ENCODE measurements at places on chromosomes 4 and X. TPM values are rescaled to one million over a fixed set of nuclear protein-coding genes. Genes with fewer than 3 reads are reported as not detected.

DNA sequence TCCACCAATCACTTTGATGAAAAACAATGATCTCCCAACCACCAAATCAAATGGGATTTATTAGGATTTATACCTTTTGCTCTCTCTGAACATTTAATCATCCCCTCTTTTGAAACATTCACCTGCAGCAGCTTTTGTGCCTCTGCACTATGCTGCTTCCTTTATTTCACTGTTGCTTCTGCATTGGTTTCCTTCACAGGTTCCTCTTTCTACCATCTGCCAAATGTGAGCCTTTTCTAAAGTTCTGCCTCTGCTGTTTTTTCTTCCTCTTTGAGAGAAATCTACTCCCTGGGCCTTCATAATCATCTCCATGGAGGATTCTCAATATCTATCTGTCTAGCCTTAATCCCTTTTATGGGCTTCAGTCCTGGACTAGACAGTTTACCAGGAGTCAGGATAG lies 24.7 kb downstream of the CUL4B start:
- DNase-seq = no peak
- no peak overlapping the region for H3K4me3 ChIP-seq
- peaks cover 7% of the 10 kb centered on the region for H3K36me3 ChIP-seq
- no peak overlapping the region for H3K27ac ChIP-seq
- no peaks in the 10 kb centered on the region for H3K4me1 ChIP-seq

DNA sequence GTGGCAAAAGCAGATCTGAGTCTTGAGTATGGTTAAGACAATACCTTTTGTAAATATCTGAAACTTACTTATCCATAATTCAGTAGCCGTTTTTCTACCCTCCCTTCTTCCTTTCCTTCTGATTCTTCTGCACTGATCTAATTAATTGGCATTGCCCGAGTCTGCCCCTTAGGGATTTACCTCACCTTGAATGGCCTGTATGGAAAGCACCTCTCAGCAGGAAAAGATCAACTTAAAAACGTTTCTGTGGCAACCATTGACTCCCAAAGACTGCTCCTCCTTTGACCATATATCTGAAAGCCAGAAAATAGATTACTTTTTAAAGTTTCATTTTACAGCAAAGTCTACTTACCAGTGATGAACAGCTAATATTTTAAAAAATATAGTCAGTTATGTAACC lies 496.5 kb upstream of the LCORL start:
- no peak overlapping the region for H3K4me3 ChIP-seq
- no peak overlapping the region for H3K27ac ChIP-seq
- no peaks in the 10 kb centered on the region for H3K4me1 ChIP-seq
- no peaks in the 10 kb centered on the region for H3K36me3 ChIP-seq
- no peaks in the 10 kb centered on the region for H3K27me3 ChIP-seq

GRCh38 chrX:103927030-103927429 lies 35.4 kb upstream of the TMSB15B start:
- no peaks in the 10 kb centered on the region for H3K27me3 ChIP-seq
- H3K27ac ChIP-seq = no peak overlapping the region
- no peaks in the 10 kb centered on the region for H3K4me1 ChIP-seq
- DNase-seq = no peak
- H3K4me3 ChIP-seq = no peak overlapping the region

DNA sequence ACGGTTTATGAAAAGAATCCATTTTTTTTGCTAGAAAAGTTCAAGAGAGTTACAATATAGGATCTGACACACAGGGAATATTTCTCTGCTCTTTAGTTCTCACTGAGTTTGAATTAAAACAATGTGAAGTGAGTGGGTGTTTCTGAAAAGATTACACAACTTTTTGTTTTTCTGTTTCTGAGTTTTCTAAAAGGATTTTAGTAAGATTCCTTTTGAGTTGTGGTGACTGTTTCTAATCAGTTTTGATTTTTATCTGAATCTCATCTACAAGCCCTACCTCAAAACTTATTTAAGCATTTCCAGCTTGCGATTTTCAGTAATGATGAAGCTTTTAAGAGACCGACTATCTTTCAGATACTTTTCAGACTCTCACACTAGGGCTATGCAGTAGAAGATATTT lies 141.7 kb downstream of the GPAT3 start:
- H3K27me3 ChIP-seq = no peaks in the 10 kb centered on the region
- H3K4me3 ChIP-seq = no peak overlapping the region
- no peaks in the 10 kb centered on the region for H3K36me3 ChIP-seq

DNA sequence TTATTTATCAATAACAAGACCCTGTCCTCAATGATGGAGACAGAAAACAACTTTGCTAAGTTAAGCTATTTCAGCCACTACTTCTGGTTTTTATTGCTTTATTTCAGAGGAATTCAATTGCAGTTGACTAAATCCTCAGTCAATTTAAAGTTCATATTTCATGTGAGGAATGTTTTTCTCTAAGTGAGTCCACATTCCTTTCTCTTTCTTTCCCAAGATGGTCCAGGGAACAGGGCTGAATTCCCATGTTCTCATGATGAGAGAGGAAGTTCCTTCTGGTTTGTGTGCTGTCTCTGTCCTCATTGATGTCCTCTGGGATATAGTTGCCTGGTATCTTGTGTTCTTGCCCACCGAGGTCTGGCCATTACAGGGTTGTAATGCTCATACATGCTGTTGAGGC lies 117.2 kb downstream of the SLIT2 start:
- no peak for DNase-seq
- no peak overlapping the region for H3K27ac ChIP-seq
- no peaks in the 10 kb centered on the region for H3K36me3 ChIP-seq
- no peaks in the 10 kb centered on the region for H3K27me3 ChIP-seq
- no peak overlapping the region for H3K4me3 ChIP-seq
- H3K4me1 ChIP-seq = no peaks in the 10 kb centered on the region

TMEM271 gene
- not detected for total RNA-seq

DNA sequence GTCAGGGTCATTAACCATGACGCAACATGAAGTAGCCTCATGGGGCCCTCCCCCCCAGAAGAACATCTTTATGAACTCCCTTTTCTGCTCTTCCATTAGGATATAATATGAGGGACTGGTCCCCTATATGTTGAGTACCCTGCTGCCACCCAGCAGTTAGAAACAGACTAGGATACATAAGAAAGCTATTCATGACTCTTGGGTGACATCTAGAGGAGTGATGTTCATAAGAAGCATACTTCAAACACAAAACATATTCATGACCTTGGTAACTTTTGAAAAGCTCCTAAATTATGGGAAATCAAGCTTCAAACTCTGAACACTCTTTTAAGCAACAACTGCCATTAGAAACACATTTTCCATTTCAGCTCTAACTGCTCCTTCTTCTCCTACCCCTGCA lies 155.2 kb upstream of the SPIN4 start:
- no peaks in the 10 kb centered on the region for H3K27me3 ChIP-seq
- DNase-seq = no peak
- H3K36me3 ChIP-seq = no peaks in the 10 kb centered on the region
- no peak overlapping the region for H3K27ac ChIP-seq

- DNase-seq = no peak
- no peaks in the 10 kb centered on the region for H3K27me3 ChIP-seq
- H3K4me3 ChIP-seq = no peak overlapping the region
- no peaks in the 10 kb centered on the region for H3K4me1 ChIP-seq
- no peak overlapping the region for H3K27ac ChIP-seq
- no peaks in the 10 kb centered on the region for H3K36me3 ChIP-seq
Measured at GRCh38 chr4:47936336-47936735, 22.0 kb upstream of the NFXL1 start.

Measured in naive thymus-derived CD4-positive, alpha-beta T cell (primary cell).